ENCODE measurements at places on chromosomes 16 and 17.
A peak's percentile ranks its signal among the peaks of the same experiment; 100 is the strongest.

GRCh38 chr17:76738468-76738850 lies 540 bp downstream of the MFSD11 start:
- no peak for DNase-seq

DNA sequence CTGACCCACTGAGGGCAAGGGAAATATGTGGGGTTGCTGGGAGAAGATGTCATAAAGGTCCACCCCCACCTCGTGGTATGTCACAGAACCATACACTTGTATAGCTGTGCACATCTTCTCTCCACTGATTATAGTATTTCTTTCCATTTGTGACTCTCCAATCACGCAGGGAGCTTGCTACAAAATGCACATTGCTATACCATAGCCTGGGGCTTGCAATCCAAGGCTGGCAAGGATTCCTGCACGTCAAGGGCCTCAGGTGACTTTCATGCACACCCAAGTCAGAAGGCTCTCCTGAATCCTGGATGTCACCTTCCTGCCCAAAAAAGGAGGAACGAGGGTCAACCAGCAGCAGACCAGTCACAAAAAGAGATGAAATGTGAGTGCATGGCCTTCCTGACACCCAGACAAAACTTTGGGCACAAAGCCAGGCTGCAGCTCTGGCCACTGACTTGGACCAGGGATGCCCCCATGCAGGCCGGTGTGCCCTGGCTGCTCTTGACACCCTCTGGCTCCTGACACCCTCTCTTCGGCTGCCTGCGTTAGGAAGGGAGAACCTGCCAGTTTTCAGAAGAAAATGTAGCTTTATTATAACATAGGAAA lies 12.1 kb downstream of the TBC1D26 start:
- DNase-seq: no peak

DNA sequence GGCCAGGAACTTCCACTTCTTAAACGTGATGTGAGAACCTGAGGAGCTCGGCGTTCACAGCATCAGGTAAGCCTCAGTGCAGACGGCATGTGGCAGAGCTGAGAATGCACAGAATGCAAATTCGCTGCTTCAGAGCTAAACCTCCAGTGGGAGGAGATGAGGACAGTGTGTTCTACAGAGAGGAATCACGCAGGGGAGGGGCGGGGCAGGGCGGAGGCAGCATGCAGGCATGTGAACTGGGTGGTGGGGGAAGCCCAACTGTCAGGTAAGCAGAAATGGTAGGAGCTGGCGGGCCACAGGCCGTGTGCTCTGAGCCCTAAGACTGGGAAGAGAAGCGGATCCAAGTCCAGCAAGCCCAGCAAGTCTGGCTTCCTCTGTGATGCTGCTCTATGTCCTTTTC lies 94.7 kb downstream of the ZNF778 start:
- DNase-seq: peak; percentile 24

DNA sequence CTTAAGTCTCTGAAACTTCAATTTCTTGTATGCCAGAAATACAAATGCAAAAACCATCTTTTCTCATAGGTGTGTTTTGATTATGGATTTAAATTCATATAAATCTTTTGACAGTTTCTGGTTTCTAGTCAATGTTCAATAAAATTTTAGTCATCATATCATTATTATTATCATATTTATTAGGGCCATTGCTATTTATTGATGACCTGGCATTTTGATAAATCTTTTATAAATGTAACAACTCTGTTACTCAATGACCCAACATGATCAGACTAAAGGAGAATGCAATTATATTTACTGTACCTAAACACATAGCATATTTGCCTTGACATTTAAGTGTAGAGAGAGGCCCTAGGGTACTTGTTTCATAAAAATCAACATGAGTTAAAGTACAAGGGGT lies 320.8 kb downstream of the CDH8 start:
- no peak for DNase-seq

DNA sequence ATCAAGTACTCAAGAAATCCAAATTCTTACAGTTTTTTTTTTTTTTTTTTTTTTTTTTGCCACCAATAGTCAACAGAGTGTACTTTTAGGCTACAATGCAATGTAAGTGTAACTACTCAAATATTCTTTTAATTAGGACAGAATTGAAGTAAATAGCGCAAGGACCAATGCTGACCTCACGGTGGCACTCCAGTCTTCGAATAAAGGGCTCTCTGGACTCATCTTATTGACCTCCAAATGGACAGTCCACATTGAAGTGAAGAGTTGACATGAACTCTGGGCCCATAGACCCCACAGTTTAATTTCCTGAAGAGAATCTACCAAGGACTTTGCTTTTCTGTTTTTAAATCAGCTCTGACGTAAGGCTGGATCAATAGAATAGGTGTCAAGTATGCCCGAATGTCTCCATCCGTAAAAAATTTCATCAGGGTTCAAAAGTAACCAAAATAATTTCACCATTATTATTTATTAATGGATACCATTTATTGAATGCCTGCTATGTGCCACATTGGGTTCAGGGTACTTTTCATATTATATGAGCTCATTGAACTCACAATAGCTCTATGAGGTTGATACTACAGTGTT lies 7.3 kb upstream of the DDX52 start:
- DNase-seq: no peak

DNA sequence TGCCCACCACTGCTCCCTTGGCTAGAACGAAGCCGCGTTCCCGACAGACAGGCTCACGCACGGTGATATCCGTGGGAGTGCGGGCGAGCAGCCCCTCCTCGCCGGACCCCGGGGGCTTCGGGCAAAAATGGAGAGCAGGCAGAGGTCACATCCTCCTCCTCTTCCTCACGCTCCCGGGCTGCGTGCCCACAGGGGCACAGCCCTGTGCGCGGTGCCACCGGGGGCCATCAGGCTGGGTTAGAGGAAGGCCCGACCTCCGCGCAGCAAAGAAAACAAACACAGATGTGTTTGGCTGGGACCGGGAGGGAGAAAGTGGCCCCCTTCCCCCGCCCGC lies 519 bp upstream of the NTN1 start:
- no peak for DNase-seq

DNA sequence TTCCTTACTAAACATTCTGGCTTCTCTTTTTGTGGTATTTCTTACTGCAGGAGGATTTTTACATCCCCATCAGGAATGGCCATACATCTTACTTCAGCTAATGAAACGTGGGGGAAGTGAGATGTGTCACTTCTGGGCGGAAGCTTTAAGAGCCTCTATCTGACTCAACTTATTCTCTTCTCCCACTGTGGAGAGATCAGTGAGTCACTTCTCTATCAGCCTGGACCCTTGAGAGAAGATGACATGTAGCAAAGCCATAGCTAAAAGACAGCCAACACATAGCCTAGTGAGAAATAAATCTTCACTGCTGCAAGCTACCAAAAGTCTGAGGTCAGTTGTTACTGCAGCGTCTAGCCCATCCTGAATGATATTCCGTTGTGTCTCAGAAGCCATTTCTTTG lies 1066.7 kb upstream of the RBFOX1 start:
- no peak for DNase-seq

DNA sequence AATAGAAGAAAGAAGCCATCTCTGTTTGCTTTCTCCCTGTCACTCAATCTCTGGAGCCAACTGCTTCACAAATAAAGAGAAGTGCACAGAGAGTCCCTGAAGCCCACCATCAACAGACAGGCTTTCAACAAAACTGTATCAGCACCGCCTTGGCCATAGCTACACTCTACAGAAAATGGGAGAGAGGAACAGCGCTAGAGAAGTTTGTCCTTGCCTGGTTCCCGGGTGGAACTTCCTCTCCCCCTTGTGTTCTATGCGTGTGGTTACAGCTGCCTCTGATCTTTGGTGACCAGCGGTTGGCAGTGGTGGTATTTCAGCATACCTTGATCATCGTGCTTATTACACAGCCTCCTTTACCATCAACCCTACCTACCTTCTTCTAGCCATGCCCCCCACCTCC lies 91.4 kb upstream of the CCL2 start:
- DNase-seq: no peak

- DNase-seq: no peak
Measured at GRCh38 chr16:20107083-20107482, 33.4 kb upstream of the GPR139 start.

- DNase-seq: peak; percentile 56
Measured at GRCh38 chr16:72094266-72094610, 591 bp downstream of the DHX38 start.

- no peak for DNase-seq
Measured at GRCh38 chr16:48617711-48618148, 7.8 kb upstream of the N4BP1 start.

- no peak for DNase-seq
Measured at GRCh38 chr16:24336491-24336890, 80.4 kb downstream of the CACNG3 start.

- DNase-seq: peak; percentile 11
Measured at GRCh38 chr16:68470461-68471150, 22.3 kb upstream of the SMPD3 start.

DNA sequence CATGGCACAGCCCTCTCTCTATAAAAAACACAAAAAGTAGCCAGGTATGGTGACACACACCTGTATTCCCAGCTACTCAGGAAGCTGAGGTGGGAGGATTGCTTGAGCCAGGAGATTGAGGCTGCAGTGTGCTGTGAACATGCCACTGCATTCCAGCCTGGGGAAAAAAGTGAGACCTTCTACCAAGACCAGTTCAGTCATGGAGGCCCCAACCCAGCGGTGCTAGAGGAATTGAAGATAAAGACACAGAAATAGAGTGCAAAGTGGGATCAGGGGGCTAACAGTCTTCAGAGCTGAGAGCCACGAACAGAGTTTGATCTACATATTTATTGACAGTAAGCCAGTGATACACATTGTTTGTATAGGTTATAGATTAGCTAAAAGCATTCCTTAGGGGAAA lies 15.6 kb upstream of the CCL8 start:
- DNase-seq: no peak

GRCh38 chr17:35603674-35604073 lies 16.6 kb downstream of the AP2B1 start:
- DNase-seq: no peak

GRCh38 chr17:32819035-32819434 lies 57.9 kb downstream of the MYO1D start:
- no peak for DNase-seq
